Erythroblast (primary cell): ENCODE measurements at places on chromosomes 2 and 18.
A peak's percentile ranks its signal among the peaks of the same experiment; 100 is the strongest.

DNA sequence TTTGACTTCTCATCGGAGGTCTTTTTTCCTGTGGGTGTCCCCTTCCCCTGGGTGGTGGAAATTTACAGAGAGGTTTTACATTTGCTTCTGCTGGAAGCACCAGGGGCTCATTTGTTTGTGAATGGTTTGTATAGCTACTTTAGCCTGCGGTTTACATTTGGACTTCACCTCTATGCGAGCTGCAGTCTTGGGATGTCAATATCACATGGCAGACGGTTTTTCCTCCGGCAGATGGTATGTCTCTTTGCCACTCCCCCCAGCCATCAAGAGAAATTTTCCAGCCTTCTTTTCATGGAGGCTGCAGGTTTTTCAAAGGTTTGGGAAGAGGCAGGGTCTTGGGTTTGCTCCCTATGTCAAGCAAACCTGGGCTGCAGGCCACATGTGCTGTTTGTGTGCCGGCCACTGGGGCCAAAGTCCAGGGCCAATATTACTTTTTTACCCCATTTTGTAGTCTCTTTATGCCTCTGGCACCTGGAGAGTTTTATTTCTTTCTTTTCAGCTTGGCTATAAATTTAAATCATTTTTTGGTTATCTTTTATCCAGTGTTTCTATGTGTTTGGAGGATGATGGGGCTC, 23.9 kb upstream of the BOD1L2 start:
- DNase-seq, result no peak

DNA sequence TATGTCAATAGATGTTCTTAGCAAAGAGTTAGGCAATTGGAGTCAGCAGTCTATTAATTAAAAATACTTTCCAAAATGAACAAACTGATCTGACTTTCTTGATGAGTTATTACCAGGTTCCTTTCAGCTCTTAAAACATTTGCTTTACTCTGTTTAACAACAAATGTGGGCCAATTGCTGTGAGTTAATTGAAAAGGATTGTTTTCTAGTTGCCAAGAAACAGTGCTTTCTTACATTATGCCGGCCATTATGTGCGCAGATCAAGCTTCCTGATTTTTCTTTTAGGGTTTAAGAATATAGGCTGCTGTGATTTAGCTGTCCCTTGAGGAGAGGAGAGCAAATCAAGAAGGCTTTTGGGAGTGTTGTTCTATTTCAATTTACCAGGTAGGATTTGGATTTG, 50.5 kb upstream of the ITPRID2 start:
- DNase-seq, result no peak

GRCh38 chr2:146597291-146597690, 1247.5 kb upstream of the ACVR2A start:
- DNase-seq, result no peak

DNA sequence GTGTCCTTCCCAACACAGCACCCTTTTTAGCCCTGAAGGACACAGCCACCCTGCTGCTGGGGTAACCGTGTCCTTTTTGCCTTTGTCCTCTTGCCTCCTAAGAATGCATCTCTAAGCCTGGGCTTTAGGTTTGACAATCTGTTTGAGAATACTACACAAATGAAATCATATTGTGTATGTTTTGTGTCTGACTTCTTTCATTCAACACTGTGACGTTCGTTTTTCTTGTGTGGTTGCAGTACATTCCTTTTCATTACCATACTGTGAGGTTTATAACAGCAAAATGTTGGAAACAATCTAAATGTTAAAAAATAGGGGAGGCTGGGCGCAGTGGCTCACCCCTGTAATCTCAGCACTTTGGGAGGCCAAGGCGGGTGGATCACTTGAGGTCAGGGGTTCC, 11.2 kb downstream of the ASPRV1 start:
- DNase-seq, result no peak

DNA sequence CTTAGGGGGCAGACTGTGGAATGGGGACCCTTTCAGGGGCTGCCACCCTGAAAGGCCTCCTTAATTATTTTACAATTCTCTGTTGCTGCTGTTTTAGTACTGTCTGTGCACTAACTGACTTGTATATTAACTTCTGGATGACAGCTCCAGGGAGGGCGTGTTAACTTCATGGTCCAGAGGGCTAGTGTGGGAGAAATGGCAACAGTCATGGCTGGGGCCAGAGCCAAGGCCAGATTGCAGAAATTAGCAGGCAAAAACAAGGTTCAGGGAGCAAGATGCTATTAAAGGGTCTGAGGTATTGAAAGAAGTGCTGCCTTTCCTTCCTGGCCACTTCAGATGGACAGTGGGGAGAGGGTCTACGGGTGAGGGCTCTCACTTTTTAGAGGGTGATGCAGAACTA, 9.1 kb downstream of the WIPF1 start:
- DNase-seq, result no peak

- DNase-seq, result no peak
Observed at GRCh38 chr2:241494311-241494908, 14.0 kb downstream of the STK25 start.

DNA sequence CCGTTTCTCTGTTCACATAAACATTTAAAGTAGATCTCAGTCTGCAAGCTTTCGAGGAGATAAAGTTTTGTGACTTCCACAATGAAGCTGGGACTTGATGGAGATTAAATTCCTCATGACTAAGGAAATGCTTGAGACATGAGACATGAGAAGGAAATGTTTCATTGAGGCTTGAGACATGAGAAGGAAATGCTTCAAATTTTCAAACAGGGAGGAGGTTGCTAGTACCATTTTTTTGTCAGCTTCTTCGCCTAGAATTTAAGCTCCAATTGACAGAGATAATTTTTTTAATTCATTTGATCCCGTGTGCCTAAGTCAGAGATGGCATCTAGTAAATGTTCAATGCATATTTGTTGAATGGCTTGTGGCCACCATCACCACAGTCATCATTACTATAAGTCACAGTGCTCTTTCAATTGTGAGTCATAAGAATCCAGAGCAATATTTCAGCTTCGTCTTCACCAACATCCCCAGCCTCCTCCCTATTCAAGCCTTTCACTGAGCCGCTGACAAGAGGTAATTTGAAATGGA, 543 bp upstream of the MARCHF4 start:
- no peak for DNase-seq

GRCh38 chr2:16693854-16694253, 28.2 kb upstream of the CYRIA start:
- peak; percentile 20 for DNase-seq

GRCh38 chr18:10660179-10660884, 134.5 kb downstream of the NAPG start:
- DNase-seq, result no peak

- DNase-seq, result peak; percentile 37
Observed at GRCh38 chr2:43051338-43051737, 175.1 kb downstream of the ZFP36L2 start.

GRCh38 chr2:27681841-27682240, 18.2 kb downstream of the SLC4A1AP start:
- DNase-seq, result no peak

DNA sequence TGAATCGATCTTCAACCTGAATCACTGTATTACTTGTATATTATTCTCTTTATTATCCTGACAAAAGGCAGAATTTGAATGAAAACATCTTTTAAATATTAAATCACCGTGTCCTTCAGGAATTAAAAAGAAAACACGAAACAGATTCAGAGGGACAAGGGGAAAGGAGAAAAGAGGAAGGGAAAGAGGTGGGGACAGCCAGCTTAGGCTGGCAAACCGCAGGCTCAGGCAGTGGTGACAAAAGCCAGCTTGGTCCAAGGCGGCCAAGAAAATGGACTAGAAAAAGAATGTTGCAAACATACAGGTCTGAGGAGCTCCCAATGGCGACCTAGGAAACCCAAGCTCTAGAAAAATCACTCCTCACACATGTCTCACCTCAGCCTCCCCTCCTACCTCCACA, 6.8 kb downstream of the B4GALT6 start:
- DNase-seq, result no peak

DNA sequence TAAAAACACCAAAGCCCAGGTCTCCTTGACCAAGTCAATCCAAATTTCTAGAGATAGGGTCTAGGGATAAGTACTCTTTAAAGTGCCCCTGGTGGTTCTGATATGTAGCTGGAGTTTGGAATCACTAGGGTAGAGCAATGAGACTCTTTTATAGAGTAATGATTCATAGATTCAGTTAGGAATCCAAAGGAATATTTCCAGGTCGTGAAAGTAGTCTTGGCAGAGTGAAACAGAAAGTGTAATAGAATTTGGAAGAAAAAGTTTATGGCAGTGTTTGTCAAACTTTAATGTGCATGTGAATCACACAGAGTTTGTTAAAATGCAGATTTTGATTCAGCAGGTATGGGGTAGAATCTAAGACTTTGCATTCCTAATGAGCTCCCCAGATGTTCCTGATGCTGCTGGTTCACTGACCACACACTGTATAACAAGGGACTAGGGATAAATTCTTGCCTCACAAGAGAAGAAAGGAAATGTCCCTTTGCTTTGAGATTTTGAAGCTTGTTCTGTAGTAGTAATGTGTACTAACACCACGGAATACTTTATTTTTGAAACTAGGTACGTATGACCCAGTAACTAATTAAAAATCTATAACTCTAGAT, 1.8 kb downstream of the UPP2 start:
- no peak for DNase-seq

GRCh38 chr2:53452957-53453748, 314.5 kb upstream of the CHAC2 start:
- no peak for DNase-seq

DNA sequence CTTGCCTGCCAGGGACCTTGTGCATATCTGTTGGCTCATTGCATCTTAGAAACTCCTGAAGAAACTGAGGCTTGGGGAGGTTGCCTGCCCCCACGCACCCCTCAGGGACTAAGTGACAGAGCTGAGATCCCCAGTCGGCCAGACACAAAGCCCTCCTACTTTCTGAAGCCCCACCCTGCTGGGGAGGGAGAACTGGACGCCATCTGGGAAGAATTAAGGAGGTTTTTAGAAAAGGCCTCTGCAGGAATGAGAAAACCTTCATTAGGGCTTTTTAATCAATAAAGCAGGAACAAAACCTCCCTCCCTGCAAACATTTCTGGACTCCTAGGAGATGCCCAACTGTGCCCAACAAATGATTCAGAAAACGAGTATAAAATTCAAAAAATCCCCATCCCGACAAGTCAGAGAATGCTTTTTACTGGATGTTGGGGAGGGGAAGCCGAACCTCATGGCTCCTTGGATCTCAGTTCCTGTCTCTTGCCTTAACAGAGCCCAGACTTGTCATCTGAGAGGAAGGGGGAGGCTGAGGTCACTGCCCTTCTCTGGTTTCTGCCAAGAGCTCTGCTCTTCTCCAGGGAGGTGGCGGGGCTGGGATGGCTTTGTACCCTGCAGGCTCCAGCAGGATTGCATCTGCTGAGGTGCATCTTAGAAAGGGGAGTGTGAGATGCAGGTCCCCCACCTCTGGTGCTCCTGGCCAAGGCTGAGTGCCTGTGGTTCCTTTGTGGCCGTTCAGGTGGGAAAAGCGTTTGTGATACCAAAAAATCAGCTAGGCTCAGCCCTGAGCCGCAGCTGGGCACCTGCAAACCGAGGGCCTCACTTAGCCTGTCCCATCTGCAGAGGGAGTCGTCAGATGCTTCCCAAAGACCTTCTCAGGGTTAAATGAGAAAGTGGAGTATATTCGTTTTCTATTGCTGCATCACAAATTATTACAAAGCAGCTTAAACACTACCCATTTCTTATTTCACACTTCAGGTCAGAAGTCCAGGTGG, 142.4 kb downstream of the ZFP36L2 start:
- DNase-seq, result no peak

DNA sequence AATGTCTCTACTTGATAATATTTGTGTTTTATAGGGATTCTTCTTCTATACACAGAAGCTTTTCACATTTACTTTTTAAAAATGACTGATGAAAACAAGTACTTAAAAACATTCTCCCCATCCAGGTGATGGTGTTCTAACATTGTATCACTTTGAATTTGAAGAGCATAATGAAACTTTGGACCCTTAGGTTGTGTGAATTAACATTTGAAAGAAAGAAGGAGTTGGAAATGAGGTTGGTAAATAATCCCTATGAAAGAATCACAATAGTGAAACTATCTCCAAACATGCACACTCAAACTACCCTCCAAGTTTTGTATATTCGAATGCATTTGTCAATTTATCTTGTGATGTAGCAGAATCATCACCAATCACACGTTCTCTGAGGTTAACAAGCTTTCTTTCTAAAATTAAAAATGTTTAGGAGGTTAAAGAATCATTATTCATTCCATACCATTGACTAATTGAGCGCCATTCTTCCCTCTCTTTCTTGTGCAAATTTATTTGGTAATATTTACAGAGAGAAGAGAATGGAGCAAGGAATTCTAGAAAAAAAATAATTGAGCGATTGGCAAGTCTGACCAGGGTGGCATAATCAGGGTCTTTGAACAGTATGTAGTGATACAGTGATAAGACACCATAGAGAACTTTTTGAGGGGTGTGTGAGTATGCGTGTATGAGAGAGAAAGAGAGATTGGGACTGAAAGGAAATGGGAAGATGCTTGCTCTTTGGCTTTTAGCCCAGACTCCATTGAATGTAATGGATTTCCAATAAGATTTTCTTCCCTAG, 260.0 kb upstream of the NRXN1 start:
- DNase-seq, result no peak

- DNase-seq, result no peak
Observed at GRCh38 chr2:45712570-45712969, 61.1 kb downstream of the PRKCE start.

DNA sequence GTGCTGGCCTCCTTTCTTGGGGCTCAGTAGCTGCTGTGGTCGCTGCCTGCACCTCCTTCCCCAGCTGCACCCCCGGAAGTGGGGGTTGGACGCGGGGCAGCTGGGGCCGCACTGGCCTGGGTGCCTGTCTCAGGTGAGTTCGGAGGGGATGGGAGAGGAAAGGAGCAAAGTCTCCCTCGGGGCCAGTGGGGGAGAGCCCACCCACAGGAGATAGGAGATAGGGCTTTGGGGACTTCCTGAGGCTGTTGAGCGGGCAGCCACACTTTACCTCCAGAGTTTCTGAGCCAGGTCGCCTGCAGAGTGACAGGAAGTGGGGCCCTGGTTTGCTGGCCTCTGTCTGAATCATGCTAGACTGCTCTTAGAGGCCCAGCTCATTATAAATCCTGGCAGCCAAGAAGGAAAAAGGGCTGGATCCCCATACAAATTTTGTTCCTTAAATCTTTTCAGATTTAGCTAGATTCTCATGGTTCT, 8.1 kb downstream of the MBP start:
- DNase-seq, result peak; percentile 34

GRCh38 chr2:126222278-126222677, 433.7 kb upstream of the GYPC start:
- DNase-seq, result no peak

- no peak for DNase-seq
Observed at GRCh38 chr18:33169218-33169617, 271.3 kb downstream of the CCDC178 start.
